ENCODE measurements at places on chromosomes 16 and 17.

DNA sequence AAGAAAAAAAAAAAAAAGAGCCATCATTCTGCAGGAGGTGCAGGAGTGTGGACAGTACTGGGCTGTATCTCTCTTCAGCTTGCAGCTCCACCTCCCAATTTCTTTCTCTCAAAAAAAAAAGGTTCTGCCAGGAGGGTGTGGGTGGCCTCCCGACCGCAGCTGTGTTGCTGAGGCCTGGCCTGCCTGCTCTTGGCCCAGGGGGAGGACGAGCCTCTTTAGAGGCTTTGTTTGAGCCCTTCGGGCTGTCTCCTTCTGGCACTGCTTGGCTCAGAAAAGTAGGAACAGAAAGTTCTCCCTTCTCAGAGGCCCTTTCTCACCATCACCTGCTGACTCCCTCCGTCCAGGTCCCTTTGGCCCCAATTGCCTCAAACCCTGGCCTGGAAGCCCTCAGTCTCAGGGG lies 22.2 kb upstream of the C17orf107 start:
- DNase-seq, result no peak

- no peak for DNase-seq
These were observed 715.1 kb downstream of the CDH11 start for GRCh38 chr16:64406770-64407181.

GRCh38 chr16:75017670-75018525 lies 19.1 kb downstream of the ZNRF1 start:
- DNase-seq, result no peak

DNA sequence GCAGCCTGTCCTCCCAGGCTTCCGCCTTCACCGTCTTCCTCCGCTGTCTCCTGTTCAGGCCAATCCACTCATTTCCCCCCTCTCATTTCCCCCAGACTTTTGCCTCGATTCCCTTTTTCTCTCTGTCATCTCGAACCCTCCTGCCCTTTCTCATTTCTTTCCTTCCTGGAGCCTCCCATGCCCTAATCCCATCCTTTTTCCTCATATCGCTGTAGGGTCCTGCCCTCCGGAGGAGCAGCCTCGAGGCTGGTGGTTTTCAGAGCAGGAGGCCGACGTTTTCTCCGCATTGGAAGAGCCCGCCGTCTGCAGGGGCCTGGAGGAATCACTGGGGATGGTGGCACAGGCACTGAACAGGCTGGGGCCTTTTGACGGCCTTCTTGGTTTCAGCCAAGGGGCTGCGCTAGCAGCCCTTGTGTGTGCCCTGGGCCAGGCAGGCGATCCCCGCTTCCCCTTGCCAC lies 597 bp downstream of the OVCA2 start:
- DNase-seq, result peak; percentile 12

- DNase-seq, result no peak
These were observed 9.0 kb upstream of the CD300C start for GRCh38 chr17:74554909-74555308.

GRCh38 chr17:16814439-16814838 lies 124.4 kb downstream of the CCDC144A start:
- DNase-seq, result no peak

- DNase-seq, result no peak
These were observed 31.3 kb downstream of the PLCG2 start for GRCh38 chr16:81810361-81810760.

GRCh38 chr16:68286153-68287074 lies 22.1 kb downstream of the SLC7A6 start:
- DNase-seq, result no peak

DNA sequence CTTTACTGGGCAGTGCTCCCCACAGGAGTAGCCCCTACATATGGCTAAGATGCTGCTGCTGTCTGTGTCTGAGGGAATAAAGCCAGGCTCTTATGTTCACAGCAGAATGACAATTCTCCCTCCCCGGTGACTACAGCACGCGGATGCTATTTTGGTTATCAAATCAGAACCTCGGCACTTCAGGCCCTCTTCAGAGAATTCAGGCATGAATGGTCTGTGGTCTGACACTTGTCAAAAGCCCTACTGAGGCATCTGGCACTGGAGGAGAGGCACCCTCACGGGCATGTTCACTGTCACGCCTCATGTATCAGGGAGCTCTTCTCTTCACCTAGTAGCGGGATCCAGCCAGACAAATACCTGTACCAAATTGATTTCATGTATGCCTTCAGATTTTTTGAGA lies 30.4 kb downstream of the KIAA0513 start:
- no peak for DNase-seq

DNA sequence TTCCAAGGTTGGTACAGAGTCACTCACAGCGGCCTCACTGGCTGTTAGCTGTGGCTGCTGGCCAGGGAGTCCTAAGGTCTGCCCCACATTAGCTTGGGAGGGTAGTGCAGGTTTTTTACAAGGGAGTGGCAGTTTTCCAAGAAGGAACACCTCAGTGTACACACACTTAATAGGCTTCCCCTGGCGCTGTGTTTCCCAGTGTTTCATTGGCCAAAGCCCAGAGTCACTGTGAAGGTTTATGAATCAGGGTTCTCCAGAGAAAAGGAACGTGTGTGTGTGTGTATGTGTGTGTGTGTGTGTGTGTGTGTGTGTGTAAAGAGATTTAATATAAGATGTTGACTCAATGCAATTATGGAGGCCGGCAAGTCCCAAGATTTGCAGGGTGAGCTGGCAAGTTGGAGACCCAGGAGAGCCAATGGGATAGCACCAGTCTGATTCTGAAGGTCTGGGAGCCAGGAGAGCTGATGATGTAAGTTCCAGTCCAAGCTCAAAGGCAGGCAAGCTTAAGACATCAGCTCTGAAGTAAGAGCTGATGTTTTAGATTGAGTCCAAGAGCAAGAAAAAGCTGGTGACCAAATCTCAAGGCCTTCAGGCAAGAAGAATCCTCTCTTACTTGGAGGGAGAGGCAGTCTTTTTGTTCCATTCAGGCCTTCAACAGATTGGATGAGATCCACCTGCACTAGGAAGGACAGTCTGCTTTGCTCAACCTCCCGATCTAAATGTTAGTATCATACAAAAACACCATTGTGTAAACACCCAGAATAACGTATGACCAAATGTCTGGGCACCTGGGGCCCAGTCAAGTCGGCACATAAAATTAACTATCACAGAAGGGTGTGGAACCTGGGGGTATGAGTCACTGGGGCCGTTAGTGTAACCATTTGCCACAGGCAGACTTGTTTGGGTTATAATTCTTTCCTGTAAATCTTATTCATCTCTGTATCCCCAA lies 206.8 kb downstream of the PRKCA start:
- DNase-seq, result peak; percentile 93

- no peak for DNase-seq
These were observed 115.7 kb downstream of the ZNF423 start for GRCh38 chr16:49740256-49740655.

DNA sequence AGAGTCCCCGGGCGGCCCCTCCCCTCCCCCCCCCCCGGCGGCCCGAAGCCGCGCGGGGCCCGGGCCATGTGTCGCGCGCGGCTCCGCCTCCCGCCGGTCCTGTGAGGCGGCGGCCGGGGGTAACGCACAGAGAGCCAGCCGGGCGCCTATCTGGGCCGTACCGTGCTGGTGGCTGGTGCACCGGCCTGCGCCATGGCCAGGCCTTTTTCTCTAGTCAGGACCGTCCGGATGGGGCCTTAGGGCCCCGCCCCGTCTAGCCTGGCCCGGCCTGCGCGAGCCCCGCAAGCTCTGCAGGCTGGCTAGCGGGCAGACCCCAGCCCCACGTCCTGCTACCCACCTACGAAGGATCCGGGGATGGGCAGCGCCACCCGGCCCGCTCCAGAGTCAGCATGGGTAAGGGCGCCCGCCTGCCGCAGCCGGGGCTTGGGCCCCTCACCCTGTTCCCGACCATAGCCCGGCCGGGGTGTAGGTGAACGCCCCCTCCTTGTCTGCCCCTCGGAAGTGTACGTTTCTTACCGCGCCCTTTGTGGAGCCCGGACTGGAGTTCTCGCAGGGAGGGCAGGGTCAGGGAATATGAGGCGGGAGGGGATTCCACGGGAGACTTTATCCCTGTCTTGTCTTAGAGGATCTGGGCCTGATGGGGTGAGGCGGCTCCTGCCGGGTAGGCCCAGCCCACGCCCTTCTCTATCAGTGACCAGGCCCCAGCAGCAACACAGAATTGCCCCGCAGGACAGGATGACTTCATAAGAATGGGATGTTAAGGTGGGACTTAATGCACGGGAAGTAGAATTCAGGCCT lies at the start of gene CENPT:
Gene CENPT (minus strand): TSS at position 630 of the 798 bp plus-strand sequence. CDS start 13,834 bp downstream, outside the sequence.
- peak; percentile 49 for DNase-seq

DNA sequence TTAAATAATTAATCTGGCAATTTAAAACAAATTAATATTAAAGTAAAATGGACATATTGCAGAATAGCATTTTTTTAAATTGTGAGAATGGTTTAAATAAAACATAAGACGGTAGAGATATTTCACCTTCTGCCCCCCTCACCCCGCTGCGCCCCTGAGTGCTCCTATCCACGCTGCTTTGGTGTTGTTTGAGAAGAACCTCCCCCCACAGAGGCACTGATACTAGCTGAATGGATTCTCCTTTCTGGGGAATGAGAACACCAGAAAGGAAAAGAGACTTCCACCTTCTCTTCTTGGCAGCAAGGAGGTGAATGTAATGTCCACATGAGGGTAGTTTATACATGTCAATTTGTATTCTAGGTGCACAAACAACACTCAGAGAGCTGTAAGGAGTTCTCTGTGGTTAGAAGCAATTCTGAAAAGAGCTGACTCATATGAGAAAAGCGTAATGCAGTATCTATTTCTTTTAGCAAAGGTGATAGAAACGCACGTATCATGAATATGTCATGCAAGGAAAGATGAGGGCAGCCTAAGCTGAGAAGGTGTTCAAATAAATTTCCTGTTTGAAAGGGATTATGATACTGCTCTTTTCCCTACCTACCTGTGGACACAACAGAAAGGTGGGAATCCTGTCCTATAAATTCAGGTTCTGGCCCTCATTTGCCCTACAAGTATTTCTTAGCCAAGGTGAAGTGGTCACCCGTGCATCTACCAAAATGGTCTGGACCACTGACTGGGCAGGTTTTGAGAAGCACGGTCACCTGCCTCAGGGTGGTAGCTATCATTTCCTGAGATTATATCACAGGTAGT lies 126.9 kb downstream of the PARN start:
- peak; percentile 76 for DNase-seq

DNA sequence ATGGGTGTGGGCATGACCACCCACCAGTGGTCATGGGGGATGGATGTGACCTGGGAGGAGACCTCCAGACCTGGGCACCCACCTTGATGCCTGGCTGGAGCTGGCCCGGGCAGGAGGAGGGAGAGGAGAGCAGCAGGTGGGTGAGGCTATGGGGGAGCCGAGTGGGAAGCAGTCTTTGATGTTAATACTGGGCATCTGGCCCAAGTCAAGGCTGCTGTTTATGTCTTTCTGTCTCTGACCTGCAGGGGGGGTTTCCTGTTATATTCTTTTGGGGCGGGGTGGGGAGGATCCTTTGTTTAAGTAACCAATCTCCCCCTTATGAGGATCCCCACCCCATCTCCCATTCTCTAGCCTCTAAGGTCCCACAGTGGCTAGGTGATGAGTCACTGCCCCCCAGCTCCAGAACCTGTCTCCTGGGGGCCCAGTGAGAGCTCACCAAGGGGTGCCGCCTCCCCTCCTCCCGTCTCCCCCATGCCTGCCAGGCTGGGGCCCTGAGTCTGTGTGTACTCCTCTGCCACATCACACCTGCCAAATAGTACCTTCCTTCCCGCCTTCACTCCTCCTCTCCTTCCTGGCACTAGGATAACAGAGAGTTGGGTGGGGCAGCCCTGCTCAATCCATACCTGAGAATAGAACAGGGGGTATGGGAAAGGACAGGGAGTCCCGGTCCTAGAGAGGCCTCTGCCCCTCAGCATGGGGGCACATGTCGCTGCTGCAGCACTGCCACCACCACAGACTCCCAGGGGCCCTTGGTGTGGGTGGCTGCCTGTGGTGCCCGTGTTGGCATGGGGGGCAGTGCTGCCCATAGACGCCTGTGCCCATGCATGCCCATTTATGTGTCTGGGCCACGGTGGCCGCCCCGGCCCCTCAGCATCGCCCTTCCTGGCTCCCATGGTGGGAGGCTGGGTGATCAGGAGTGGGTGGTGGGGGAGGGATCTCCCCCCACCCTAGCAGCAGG lies 7.3 kb downstream of the THRA start:
- DNase-seq, result no peak

- no peak for DNase-seq
These were observed 22.3 kb downstream of the FOXN1 start for GRCh38 chr17:28528327-28529012.

- DNase-seq, result no peak
These were observed 11.3 kb downstream of the TIMM22 start for GRCh38 chr17:1008008-1008761.

DNA sequence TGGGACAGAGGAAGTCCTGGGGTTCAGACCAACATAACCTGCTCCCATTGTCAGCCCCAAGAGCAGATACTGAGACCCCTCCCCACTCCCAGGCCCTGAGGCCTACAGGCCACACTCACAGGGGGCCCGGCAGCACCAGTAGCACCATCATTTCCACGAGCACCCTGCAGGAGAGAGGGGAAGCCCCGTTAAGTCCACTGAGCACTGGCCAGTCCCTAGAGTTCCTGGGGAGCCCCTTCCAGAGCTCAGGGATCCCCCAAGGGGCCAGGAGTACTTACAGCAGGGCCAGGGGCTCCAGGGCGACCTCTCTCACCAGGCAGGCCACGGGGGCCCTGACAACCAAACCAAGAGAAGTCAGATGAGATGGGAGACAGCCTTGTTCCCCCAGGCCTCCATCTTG lies 5.4 kb downstream of the COL1A1 start:
- no peak for DNase-seq

- DNase-seq, result no peak
These were observed 1.5 kb upstream of the MARCHF10 start for GRCh38 chr17:62809656-62810055.

DNA sequence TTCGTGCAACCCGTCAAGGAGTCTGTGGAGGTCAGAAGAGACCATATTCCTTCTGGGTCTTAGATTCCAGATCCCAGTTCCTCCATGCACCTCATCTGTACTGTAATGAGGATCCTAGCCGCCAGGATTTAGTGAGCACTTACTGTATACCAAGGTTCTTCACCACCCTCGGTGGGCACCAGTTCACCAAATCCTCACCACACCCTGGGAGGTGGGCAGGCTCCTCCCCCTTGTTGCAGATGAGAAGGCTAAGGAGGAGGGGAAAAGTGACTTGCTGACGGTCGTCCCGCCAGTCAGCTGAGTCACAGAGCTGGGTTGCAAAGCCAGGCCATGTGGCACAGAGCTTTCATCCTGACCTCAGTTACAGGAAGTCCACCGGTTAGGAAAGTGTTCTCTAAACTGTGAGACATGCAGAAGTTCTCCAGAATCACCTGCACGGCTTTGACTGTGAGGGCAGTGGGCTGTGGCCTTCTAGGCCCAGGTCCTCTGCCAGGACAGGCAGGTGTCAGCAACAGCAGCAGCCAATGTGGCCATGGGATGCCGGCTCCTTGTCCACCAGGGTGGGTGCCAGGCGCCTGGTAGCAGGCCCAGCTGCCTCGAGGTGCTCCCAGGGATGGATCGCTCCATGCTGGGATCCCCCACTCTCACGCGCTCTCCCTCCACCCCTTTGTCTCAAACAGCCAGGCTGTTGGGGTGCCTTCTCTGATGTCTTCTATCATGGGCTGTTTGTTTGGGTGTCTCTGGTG lies 240.3 kb upstream of the GSE1 start:
- DNase-seq, result peak; percentile 71

DNA sequence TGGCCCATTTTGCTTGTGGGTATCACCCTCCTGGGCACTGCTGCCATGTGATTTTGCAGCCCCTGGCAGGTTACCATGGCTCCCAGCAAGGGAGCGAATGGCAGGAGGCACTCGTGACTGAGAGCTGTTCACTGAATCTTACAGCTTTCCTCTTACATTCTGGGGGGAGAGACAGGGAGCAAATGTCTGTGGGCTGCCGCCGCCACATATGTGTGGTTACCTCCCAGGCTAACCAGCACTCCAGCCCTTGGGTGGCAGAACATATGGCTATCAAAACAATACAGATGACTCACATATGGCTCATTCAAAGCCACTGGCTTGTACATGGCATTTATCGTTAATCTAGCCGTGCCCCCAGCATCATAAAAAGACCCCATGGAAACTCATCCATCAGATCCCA lies 19.8 kb downstream of the GTF3C1 start:
- DNase-seq, result peak; percentile 26

Data from Caki2 (cell line).